ENCODE measurements at places on chromosomes 16 and 17.

DNA sequence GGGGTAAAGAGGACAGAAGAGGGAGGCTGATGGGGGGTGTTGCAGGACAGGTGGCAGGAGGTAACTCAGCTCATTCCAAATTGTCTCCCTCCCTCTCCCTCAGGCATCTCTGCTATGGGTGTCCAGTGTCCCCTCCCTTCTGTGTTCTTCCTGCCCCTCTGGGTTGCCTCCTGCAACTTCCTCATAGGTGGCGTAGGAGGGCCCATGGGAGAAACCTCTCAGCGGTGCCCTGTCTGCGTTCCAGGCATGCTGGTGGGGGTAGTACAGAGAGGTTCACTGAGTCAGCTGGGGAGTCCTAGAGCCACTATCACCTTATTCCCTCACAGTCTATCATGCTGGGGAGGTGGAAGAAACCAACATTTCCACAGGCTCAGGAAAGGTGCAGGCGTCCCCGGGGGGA, 14.7 kb upstream of the ODF4 start:
- no peak for DNase-seq

DNA sequence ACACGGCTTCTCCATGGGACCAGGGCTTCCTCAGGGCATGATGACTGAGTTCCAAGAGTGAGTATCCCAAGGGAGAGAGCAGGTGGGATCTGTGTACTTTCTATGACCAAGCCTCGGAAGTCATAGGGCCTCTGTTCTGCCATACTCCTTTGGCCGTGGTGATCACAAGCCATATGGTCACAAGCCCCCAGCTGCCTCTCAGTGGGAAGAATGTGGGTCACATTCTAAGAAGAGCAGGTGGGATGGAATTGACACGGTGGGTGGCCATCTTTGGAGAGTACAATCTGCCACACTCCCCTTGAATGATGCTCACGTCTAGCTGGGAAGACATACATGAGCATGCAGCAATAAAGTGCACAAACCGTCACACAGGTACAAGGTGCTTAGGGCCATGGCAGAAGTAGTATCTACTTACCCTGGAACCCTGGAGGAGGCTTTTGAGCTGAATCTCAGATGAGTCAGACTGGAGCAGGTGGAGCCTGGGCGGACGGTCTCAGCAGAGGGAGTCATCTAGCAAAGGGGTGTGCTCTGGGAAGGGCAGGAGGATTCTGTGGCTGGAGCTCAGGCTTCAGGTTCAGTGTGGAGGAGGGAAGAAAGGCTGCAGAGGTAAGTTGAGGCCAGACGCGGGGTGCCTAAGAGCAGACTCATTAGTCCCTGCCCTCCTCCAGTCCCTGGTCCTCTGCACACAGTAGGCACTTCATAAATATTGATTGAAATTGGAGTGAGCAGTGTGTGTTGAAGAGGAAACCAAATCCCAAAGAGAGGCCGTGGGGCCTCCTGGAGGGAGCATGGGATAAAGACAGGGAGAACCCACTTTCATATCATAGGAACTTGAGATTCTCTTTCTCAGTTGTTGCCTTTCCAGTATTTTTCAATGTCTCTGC, 26.6 kb downstream of the GOSR2 start:
- DNase-seq = peak; percentile 20

DNA sequence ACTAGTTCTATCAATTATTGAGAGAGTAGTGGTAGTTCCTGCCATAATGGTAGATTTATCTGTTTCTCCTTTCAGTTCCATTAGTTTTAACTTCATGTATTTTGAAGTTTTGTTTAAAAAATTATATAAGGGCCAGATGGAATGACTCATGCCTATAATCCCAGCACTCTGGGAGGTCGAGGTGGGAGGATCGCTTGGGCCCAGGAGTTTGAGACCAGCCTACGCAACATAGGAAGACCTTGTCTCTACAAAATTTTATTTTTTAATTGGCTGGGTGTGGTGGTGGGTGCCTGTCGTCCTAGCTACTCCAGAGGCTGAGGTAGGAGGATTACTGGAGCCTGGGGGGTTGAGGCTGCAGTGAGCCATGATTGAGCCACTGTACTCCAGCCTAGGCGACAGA, 14.1 kb upstream of the UBTF start:
- DNase-seq = no peak

GRCh38 chr16:72886346-72886974, 161.5 kb downstream of the ZFHX3 start:
- DNase-seq = no peak

Data from D341Med (cell line).